ENCODE measurements at places on chromosomes 5 and 9.

- DNase-seq: no peak
These were observed 151.5 kb downstream of the NR3C1 start for GRCh38 chr5:143251946-143252345.

DNA sequence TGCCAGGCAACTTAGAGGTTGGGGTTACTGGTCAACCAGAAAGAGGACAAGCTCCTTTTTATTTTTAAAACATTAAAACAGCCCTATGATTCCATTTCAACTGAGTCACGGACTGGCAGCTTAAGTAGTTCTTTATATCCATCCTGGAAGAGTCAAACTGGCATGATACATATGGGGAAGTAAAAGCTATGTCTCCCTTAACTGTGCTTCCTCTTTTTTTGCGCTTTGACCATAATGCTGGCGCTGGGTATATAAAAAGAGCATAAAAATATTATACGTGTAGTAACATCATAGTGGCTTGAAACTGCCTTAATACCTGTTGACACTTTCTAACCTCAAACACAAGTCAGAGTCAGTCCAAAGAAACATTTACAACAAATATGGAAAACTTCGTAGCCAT is 274.4 kb downstream of the CSNK1G3 start:
- no peak for DNase-seq

DNA sequence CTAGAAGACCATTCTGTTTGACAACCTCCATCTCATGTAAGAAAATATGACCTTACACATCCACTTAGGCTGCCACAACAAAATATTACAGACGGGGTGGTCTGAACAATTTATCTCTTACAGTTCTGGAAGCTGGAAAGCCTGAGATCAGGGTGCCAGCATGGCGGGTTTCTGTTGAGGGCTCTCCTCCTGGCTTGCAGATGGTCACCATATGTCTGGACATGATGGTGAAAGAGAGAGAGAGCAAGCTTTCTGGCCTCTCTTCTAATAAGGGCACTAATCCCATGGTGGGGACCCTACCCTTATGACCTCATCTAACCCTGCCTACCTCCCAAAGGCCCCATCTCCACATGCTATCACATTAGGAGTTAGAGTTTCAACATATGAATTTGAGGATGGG is 66.0 kb downstream of the AMBP start:
- DNase-seq: no peak

DNA sequence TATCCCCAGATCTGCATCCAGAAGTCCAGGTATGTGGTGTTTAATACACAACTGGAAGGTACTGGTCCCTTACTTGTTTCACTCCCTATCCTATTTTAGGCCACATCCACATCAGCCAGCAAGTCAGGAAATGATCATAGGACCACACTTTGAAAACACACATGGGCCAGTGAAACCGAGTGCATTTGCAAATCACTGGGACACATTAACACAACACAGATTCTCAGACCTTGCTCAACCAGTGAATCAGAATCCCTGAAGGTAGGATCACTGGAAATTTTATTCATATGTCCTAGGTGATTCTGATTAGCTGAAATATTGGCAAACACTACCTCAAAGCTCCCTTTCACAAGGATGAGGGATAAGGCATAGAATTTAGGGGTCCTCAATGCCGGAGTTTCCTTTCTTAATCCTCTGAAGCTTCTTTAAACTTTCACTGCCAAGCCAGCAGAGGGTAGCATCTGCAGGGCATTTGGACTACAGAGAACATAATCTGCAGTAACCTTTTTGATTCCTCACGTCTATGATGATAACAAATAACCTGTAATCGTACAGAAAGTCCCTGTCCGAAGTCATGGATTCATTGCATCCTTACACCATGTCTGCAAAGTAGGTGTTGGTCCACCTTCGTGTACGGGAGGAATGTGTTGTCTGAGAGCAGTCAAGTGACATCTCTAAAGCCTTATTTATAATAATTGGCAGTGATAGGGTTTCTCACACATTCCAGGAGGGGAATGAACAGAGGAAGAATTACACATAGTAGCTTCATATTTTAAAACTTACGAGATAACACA is 11.0 kb upstream of the ABLIM3 start:
- DNase-seq: no peak

DNA sequence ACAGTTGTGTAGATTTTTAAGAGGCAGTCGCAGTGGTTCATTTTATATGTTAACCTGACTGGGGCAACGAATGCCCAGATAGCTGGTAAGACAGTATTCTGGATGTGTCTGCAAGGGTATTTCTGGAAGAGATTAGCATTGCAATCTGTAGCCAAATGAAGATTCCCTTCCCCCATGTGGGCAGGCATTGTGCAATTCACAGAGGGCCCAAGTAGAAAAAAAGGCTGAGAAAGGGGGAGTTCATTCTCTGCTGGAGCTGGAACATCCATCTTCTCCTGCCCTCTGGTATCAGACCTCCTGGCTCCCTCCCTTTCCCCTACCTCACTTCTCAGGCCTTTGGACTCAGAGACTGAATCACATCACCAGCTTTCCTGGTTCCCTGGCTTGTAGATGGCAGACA is 70.6 kb downstream of the TENT4A start:
- DNase-seq: no peak

GRCh38 chr9:127791085-127791484 is 5.3 kb downstream of the CDK9 start:
- no peak for DNase-seq

- DNase-seq: peak; percentile 74
These were observed 8.2 kb downstream of the PRRC2B start for GRCh38 chr9:131402073-131402472.

All from fibroblast of skin of right biceps (primary cell).